ENCODE measurements at places on chromosomes 11 and 22.
A peak's percentile ranks its signal among the peaks of the same experiment; 100 is the strongest.

GRCh38 chr11:71452199-71453036, 585 bp upstream of the NADSYN1 start:
- peak; percentile 28 for DNase-seq

- DNase-seq: no peak
These were observed 58.3 kb upstream of the EMID1 start for GRCh38 chr22:29147331-29147899.

DNA sequence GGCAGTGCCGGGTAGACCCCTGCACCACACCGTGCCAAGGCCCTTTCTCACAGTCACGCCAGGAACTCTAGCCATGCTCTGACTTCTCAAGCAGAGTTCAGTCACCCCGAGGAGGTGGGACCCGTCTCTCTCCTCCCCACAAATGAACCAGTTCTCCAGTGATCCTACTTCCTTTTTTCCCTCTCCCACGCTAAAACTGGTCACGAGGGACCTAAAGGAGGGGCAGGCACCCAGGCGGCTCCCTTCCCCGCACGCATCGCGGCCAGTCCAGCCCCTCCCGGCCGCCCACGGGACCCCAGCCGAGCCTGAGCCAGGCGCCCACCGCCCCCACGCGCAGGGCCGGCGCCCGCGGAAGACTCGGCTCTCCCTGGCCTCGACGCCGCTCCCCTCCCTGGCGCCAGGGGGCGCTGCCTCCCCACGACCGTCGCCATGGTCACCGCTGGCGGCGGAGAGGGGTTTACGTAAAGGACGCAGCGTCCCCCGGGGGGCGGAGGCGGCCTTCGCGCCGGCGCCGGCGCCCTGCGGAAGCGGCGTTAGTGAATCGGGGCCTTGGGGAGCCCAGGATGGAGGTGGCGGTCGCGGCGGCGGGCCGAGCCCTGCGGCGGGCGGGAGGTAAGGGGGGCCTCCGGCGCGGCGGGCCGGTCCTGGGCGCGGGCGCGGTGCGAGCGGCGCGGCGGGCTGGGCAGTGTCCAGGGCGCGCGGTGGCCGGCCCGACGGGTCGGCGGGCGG, at the start of gene DAGLA:
TSS of gene DAGLA (plus strand) at position 499 of the 729 bp plus-strand sequence. CDS start 39,765 bp downstream, outside the sequence.
- DNase-seq: peak; percentile 34

- DNase-seq: no peak
These were observed 82.7 kb downstream of the RASSF10 start for GRCh38 chr11:13091804-13092203.

- no peak for DNase-seq
These were observed 164.2 kb downstream of the FAM76B start for GRCh38 chr11:95625164-95625900.

DNA sequence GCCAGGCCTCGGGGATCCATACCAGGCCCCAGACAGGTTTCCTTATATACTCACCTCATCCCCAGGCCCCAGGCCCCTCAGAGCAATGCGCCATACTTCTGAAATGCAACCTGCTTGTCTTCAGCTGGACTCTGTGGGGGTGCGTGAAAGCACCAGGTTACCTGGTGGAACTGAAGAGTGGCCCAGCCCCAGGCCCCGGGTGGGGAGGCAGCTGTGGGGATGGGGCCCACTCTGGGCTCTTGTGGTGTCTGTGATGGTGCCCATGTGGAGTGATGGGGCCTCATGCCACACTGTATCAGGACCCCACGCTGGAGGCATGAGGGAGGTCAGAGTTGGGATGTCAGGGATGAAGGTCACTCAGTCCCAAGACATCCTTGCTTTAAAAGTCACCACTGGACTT, 999.0 kb downstream of the BRD1 start:
- no peak for DNase-seq

GRCh38 chr11:64224151-64224890, 1.7 kb downstream of the TRPT1 start:
- no peak for DNase-seq

- DNase-seq: peak; percentile 39
These were observed 134.3 kb downstream of the ELP4 start for GRCh38 chr11:31643857-31644256.

GRCh38 chr11:15224466-15224865, 109.7 kb downstream of the INSC start:
- DNase-seq: no peak

GRCh38 chr11:76114238-76114637, 92.1 kb downstream of the WNT11 start:
- no peak for DNase-seq

DNA sequence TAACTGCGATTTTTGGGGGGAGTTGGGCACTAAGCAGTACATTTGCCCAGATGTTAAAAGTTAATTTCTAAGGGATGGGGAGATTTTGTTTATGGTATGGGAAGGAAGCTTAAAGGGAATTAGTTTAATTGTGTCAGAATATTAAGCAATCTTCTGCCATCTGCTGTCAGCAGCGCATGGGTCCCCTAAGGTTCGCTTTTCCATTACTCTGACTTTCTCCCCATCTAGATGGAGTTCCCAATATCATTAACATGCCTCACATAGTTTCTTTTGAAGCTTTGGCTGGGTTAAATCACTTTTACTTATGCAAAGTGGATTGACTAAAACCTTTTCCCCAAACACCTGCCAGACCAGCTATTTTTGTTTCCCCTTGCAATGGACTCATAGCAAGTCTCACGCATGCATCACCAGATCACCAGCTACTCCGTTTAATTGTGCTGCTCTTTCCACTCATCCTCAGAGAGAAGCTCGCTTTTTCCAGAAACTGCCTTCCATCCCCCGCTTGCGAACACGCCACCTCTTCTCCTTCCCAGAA, 172.7 kb downstream of the FAT3 start:
- DNase-seq: no peak

DNA sequence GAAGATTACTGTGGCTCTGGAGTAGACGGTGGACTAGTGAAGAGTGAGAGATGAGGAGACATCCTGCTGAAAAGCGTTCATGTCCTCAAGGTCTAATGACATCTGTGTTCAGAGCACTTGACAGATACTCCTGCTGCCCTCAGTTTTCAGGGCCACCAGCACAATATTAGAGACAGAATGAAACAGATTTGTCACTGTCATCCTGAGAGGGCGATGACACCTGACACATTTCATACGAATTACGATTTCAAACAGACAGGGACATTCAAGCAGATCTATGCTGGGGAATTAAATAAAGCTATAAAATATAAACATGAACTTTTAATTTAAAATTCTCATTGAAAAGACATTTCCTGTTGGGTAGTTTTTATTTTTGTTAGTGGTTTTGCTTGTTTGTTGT, 29.1 kb downstream of the SVIP start:
- DNase-seq: no peak

- DNase-seq: no peak
These were observed 70.9 kb upstream of the ARFGAP3 start for GRCh38 chr22:42927966-42928365.

Data from amniotic epithelial cell (primary cell).